Glomerular endothelial cell (primary cell): ENCODE measurements at places on chromosomes 5 and 9.
A peak's percentile ranks its signal among the peaks of the same experiment; 100 is the strongest.

DNA sequence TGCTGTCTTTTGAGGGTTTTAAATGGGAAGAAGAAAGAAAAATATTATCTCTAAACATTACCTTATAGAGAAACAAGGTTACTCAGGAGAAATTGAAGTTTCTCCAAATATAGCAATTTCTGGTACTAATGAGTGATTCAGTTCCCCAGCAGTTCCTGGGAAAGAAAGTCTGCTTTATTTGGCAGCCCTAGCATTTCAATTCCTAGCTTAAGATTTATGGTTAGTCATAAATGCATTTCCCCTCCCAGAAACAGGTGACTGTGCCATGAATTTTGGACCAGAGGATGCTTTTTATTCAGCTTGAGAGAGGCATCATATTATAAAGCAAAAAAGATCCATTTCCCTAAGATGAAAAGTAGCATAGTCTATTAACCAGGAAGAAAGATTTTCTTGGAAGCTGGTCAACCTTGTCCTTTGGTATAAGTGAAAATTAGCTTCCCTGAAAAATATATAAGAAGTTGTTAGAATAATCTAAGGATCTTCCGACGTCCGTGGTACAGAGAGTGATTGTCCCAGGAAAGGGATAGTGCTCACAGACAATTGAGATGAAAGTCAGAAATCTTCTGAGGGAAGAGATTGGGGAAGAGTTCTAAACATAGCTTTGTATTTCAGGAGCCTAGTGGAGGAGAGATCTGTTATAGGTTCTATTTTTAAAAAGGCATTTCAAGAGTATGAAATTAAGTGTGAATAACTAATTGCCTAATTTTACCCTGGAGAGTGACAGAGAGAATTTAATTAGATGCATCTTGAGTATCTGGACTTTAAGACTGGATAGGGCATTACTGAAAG lies 164.9 kb downstream of the ESM1 start:
- peak; percentile 72 for DNase-seq

GRCh38 chr9:12363439-12363838 lies 329.7 kb upstream of the TYRP1 start:
- no peak for DNase-seq

DNA sequence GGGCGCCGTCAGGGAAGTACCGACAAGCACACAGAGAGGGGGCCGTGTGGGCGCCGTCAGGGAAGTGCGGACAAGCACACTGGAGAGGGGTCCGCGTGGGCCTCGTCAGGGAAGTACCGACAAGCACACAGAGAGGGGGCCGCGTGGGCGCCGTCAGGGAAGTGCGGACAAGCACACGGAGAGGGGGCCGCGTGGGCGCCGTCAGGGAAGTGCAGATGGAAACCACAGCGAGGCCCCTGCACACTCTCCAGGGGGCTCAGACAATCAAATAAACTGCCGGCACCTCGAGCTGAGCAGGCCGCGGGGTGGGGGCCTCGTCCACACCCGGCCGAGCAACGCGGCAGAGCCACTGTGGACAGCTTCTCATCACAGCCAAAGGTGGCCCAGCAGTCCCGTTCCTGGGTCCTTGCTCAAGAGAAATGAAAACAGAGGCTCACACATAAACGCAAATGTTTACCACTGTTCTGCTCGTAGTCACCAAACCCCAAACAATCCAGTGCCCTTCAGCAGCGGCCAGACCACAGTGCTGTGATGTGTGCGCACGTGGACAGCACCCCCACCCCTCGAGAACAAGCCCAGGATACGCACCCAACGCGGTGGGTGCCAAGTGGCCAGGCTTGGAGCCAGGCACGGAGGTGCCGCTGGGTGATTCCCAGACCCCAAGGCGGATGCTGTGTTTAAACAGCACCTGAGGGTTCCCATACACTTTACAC lies 24.7 kb downstream of the TPPP start:
- no peak for DNase-seq

DNA sequence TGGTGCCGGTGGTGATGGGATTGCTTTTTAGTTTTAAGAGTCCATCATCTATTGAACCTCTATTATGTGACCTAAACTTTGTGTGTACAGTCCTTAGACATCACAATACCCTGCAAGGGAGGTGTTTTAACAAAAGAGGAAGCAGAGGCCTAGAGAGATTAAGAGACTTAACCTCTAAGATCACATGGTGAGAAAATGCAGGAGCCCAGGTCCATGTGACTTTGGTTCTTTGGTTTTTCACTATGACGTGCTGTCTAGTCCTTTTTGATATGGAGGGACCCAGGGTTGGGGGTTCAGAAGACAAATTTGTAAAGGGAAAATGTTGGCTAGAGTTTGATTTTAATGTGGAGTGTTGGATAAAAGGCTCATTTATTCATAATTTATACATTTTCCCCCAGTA lies 34.1 kb upstream of the TRMT10B start:
- no peak for DNase-seq
